Right atrium auricular region (tissue), 2 donors: ENCODE measurements at places on chromosomes 5 and 9. TPM values are rescaled to one million over a fixed set of nuclear protein-coding genes. Genes with fewer than 3 reads are reported as not detected.

GRCh38 chr5:148511810-148512347, 128.1 kb downstream of the FBXO38 start:
- DNase-seq, result no peak

GRCh38 chr5:149632311-149633251, 51.3 kb downstream of the ARHGEF37 start:
- DNase-seq, result no peak

GRCh38 chr9:33230756-33231622, 9.0 kb upstream of the SPINK4 start:
- no peak for DNase-seq

The ARHGAP26 gene
- total RNA-seq, result 31.6 TPM

The CBY3 gene
- total RNA-seq, result not detected

GRCh38 chr9:121472446-121472845, 27.2 kb downstream of the GGTA1 start:
- no peak for DNase-seq

DNA sequence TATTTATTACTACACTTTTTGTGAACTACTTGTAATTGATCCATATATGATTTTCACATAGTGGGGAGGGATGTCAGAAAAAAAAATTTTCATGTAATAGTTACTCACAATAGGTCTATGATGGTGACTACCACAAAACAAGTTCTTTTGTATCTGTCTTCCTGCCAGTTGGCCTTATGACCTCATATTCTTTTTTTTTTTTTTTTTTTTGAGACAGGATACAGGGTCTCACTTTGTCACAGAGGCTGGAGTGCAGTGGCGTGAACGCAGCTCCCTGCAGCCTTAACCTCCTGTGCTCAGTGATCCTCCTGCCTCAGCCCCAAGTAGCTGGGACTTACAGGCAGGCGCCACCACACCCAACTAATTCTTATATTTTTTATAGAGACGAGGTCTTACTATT, 10.9 kb downstream of the SEC24A start:
- DNase-seq, result no peak

The SLC9A3 gene
- 2.3 TPM for total RNA-seq

The HSPB3 gene
- total RNA-seq, result 442 TPM

The PCDHA8 gene
- not detected for total RNA-seq

The BOD1 gene
- total RNA-seq, result 43.2 TPM

DNA sequence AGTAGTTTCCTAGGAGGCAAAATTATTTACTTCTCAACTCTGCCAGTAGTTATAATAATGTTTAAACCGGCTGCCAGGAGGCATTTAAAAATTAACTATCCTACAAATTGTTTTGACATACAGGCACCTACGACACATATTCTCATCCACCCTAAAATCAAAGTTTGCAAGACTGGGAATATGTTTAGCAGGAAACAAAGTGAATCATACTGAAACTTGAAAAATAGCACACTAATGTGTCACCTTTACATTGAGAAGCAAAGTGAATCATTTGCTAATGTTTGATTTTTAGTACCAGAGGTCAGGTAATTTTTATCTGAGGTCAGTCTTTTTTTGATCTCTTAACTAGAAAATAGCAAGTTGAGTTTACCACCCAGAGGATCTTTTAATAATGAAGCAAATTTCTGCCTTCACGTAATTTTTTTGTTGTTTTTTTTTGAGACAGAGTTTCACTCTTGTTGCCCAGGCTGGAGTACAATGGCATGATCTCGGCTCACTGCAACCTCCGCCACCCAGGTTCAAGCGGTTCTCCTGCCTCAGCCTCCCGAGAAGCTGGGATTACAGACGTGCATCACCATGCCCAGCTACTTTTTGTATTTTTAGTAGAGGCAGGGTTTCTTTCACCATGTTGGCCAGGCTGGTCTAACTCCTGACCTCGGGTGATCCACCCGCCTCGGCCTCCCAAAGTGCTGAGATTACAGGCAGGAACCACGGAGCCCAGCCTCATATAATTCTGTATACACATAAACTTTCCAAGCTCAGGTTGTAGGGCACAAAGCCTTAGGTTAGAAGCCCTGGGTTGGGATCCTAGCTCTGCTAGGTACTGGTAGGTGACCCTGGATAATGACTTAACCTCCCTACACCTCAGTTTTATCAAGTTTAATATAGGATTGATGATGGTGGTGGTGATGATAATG, 124.3 kb downstream of the UGCG start:
- no peak for DNase-seq

The PAPPA gene
- total RNA-seq, result 5.7 TPM

DNA sequence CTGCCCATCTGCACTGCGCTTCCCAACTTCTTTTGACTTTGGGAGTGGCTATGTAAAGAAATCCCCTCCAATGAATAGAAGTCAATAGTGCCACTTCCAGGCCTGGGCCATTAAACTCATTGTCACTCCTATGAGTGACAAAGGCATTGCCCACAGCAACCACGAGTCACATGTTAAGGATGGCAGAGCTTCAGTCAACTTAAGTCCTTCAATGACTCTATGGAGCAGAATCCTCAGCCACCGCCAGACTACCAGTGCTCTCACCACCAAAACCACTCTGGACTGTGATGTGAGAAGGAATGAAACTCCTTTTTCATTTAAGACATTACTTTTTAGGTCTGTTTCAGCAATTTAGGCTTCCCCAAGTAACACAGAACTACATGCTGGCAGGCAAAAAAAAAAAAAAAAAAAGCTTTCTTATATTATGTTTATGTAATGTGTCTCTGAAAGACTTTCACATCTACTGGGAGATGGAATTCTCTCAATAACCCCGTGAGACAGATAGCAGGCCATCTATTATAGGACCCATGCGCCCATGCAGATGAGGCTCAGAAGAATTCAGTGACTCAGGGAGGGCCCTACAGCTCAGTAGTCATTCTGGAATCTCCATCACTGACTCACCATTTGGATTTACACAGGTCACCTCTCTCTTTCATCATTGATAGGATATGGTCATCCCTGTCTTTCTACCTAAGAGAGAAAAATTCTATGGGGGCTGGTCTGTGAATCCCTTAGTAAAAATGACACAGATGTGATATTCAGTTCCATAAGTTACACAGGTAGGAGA, 180.5 kb downstream of the CEMIP2 start:
- DNase-seq, result no peak

DNA sequence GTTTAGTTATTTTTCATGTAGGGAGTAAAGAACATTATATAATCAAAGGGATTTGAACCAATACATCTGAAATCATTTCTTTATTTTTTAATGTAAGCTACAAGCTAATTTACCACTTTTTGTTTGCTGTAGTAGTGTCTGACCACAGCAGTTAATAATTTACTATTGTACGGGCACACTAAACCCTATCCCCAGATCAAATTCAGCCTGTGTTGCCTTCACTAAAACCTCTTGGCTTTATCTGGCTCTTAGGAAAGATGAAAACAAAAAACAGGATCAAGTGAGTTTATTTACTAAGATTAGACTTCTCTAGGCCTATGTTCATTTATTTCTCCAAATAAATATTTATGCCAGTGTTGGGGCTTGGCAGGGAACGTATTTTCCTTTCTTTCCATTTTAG, 384.1 kb downstream of the EBF1 start:
- DNase-seq, result no peak

DNA sequence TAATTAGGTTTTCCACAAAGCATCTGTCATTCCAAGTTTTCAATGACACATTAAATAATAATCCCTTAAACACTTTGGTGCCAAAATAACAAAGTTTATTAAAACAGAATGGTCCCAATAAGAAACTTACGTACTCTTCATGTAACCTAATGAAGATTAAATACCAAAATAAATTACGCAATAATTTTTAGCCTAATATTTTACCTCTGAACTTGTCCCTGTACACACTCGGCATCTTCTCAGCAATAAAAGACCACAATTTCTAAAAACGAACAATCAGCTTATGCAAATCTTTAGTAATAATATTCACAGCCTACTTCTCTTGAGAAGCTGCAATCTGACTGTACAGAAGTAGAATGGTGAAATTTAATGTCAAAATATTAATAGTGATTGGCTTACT, 163.6 kb downstream of the ZDHHC21 start:
- no peak for DNase-seq

- DNase-seq, result peak; percentile 66
Measured at GRCh38 chr9:110027671-110028081, 180.3 kb downstream of the C9orf152 start.

The DMRTA1 gene
- 0.74 TPM for total RNA-seq

The TIMD4 gene
- not detected for total RNA-seq

The SH2D3C gene
- 11.5 TPM for total RNA-seq

DNA sequence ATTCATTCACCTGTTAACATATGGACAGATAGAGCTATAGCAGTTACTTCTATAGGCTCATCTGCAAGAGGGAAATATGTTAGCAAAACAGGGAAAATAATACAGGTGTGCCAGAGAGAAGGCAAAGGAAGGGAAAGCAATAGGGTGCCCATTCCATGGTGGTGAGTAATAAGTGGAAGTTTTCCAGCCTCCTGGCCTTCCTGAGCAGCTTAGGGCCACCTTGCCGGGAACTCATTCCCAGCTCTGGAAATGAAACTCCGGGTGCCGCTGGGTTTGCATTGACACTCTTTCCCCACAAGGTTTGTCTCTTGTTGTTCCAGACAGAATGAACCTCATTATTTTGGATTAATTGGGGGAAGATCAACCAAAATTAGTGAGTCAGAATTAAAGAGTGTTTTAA, 58.4 kb downstream of the SLC1A3 start:
- DNase-seq, result no peak

The IFNK gene
- total RNA-seq, result not detected

- no peak for DNase-seq
Measured at GRCh38 chr9:95102001-95102433, 215.5 kb downstream of the FANCC start.

DNA sequence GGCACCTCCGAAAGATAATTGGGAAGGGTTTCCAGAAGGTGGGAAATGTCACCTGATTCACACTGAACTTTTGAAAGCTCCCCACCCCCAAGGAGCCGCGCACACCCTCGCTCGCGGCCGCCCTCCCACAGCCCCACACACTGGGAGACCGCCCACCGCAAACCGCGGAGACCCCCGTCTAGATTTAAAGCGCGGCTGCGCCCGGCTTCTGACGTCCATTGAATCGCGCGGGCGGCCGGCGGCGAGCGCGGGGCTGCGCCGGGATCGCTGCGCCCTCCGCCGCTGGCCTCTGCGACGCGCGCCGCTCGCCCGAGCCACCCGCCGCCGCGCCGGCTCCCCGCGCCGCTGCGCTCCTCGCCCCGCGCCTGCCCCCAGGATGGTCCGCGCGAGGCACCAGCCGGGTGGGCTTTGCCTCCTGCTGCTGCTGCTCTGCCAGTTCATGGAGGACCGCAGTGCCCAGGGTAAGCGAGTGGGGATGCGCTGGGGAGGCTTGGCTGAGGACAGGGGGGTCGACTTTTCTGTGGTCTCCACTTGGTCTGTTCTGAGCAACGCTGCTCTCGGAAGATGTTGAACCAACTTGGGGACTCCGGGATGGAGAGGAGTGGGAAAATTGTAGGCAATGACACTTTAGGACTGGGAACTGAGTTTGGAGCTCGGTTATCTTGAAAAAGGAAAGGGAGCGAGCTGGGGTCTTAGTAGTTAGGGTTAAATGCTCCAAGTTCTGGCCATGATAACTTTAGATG, at the start of gene FST:
TSS of gene FST (plus strand) at position 214 of the 743 bp plus-strand sequence. CDS start at position 377, 163 bp downstream.
- no peak for DNase-seq

- no peak for DNase-seq
Measured at GRCh38 chr5:139446956-139447779, 7.8 kb upstream of the DNAJC18 start.
